SK-N-MC (cell line): ENCODE measurements at places on chromosomes 4 and X.

DNA sequence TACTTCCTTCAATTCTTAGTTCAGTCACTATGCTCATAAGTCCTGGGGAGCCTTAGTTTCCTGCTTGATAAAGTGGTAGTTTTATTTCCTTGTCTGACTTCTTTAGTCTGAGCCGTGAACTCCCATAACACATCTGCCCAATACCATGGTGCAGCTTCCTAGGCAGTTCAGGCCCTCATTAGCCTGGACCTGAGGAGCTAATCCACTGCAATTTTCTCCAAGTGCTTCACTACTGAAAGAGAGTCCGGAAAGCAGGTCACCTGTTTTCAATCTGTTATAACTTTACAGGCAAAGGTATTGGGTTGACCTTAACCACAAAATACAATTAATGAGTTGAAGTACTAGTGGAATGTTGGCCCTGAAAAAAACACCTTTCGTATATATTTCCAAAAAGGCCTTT, 245.4 kb upstream of the BOD1L1 start:
- no peak for DNase-seq

- no peak for DNase-seq
Observed at GRCh38 chrX:139025816-139026215, 314.3 kb upstream of the FGF13 start.

DNA sequence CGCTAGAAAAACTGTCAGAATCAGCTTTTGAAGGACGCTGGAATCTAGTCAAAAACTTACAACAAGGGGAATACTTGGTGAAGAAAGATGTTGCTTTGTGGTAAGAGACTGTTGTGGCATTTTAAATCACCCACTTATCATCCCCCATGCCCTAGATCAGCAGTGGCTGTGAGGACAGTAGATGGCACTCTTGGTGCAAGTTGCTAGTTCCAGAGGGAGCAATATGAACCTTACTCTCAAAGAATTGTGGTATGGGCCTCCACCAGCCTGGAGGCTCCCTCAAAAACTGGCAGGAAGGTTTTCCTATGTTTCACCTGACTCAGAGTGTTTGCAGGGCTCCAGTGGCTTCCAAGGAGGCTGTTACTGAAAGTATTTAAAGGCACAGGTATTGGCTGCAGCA, 37.7 kb upstream of the SLC16A2 start:
- peak; percentile 24 for DNase-seq

- DNase-seq = no peak
Observed at GRCh38 chr4:146643812-146644401, 5.2 kb downstream of the POU4F2 start.

- no peak for DNase-seq
Observed at GRCh38 chr4:125750828-125751466, 436.2 kb downstream of the FAT4 start.

GRCh38 chrX:30219372-30219771, 4.0 kb downstream of the MAGEB2 start:
- DNase-seq = no peak

DNA sequence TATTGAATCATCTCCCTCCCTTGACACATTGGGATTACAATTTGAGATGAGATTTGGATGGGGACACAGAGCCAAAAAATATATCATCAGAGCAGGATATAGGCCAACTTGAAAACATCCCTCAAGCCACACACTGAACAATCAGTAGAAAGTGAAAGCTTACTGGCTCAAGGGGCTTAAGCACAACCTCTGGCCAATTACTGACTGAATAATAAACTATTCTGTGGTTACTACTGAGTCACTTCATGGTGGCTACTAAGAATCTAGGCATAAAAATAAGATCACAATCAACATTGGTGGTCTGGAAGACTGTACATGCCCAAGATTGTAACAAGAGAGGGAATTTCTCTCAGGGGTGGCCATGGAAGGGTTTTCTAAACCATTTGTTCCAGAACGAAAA, 27.4 kb upstream of the GPR174 start:
- DNase-seq = no peak

GRCh38 chr4:100268789-100269188, 78.5 kb upstream of the DDIT4L start:
- no peak for DNase-seq

GRCh38 chrX:132501606-132502005, 12.8 kb upstream of the MBNL3 start:
- DNase-seq = no peak

DNA sequence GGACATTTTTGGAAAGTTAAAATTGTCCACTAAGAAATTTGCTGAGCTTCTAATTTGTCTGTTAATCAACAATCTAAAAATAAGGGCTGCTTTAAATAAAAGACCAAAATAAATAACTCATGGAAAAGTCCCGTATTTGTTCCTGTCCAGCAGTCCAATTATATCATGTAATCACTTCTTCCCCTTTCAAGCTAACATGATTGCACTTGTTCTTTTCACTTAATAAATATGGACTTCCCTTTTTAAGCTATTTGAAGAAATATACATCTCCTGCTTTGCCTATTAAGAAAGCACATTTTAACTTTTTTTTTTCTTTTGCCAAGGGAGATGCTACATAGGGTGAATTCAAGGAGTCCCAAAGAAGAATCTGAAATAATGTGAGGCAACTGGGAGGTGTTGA, 55.6 kb upstream of the FRAS1 start:
- DNase-seq = no peak
